ENCODE measurements at places on chromosomes 2 and 18.

GRCh38 chr2:65273344-65273743 is 45.7 kb downstream of the ACTR2 start:
- H3K4me3 ChIP-seq, result no peak overlapping the region
- no peaks in the 10 kb centered on the region for H3K36me3 ChIP-seq
- no peaks in the 10 kb centered on the region for H3K4me1 ChIP-seq
- DNase-seq, result no peak
- H3K27ac ChIP-seq, result no peak overlapping the region
- H3K27me3 ChIP-seq, result no peaks in the 10 kb centered on the region

- H3K4me3 ChIP-seq, result no peak overlapping the region
- H3K27me3 ChIP-seq, result no peaks in the 10 kb centered on the region
- H3K36me3 ChIP-seq, result no peaks in the 10 kb centered on the region
- peaks cover 10% of the 10 kb centered on the region for H3K4me1 ChIP-seq
- no peak for DNase-seq
These were observed 33.2 kb upstream of the FOSL2 start for GRCh38 chr2:28359222-28360057.

DNA sequence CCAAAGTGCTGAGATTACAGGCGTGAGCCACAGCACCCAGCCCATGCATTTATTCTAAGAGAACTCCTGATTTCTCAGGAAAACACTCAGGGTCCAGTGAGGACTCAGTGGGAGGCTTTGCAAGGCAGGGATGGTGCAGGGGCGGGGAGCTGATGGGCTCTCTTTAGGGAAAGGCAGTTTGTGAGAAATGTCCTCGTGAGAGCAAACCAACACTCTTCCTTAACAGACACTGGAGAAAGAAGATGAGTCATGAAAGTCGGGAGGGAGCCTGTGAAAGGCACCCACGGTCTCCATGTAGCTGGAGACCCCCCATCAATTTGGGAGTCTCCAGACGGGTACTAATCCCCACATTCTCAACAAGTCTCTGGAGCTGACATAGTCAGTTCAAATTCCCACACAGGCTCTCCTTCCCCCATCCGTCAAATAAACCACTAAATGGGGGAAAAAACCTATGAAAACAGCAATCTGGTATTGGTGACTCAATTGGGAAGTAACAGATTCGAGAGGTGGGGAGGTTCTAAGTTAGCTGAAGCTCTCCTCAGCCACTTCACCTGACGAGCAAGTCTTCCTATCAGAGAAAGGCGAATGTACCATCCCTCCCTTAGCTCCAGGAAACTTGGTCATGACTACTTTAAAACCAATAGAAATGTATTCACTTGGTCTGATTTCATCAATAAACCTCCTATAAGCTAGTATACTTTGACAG is 11.0 kb upstream of the CREG2 start:
- no peak overlapping the region for H3K27ac ChIP-seq

GRCh38 chr2:54271843-54272627 is 16.0 kb upstream of the TSPYL6 start:
- no peak overlapping the region for H3K4me3 ChIP-seq
- no peaks in the 10 kb centered on the region for H3K4me1 ChIP-seq
- no peak overlapping the region for H3K27ac ChIP-seq
- H3K36me3 ChIP-seq, result no peaks in the 10 kb centered on the region
- no peaks in the 10 kb centered on the region for H3K27me3 ChIP-seq

DNA sequence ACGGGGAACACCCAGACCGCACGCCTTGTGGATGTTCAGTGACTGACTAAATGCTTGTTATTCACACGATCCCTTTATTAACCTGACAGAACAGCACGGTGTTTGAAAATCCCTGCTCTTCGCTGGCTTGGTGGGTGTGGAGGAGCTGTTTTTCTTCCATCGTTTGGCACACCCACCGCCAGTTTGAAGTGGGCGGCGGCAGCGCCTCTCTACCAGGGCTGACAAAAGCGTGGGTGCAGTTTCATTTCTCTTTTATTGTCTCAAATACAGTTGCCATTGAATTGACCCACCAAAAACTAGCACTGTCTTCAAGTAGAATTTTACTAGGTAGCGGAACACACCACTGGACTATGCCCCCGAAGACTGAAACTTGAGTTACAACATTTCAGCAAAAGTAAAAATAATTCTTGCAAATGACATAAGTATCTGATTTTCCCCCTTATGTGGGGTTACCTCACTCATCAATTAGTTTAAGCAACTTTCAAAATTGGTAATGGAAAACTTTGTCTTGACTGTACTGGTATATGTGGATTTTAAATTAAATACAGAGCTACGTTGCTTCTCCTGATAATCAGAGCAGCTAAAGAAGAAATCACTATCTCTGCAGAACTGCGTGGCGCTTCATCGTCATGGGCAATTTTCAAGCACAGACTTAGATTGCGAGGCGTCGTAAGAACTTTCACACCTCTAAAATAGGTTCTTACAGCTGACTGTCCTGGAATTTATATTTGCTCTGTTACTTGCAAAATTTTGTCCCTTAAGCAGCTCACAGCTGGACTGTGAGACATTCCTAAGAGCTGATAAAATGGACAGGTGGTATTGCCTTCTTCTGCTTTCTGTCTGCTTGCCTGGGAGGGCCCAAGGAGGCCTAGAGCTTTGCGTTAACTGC is 60.9 kb downstream of the LDLRAD4 start:
- H3K27ac ChIP-seq, result no peak overlapping the region
- no peaks in the 10 kb centered on the region for H3K36me3 ChIP-seq
- no peak for DNase-seq
- H3K4me1 ChIP-seq, result no peaks in the 10 kb centered on the region

DNA sequence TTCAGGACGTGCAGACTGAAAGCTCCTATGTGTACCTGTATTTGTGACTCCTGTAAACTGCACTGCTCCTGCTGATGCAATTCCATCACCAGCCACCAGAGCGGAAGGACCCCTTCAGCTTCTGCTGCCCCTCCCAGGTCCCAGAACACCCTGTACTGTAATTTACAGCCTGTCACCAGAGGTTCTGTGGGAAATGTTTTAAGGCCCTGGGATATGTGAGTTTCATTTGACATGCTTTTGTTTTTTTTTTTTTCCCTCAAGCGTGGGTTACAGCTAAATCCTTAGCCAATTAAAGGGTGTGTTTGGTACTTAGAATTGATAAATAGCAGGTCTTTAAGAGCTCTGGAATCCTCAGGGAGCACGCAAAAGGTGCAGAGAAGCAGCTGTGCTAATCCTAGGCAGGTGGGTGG is 79.4 kb downstream of the KCTD1 start:
- no peaks in the 10 kb centered on the region for H3K27me3 ChIP-seq
- peak; percentile 62 for DNase-seq
- H3K27ac ChIP-seq, result no peak overlapping the region

GRCh38 chr2:178282075-178282815 is 87.9 kb downstream of the OSBPL6 start:
- no peaks in the 10 kb centered on the region for H3K36me3 ChIP-seq
- H3K4me3 ChIP-seq, result no peak overlapping the region
- no peak overlapping the region for H3K27ac ChIP-seq
- peak; percentile 62 for DNase-seq
- peaks cover 41% of the 10 kb centered on the region for H3K4me1 ChIP-seq
- H3K27me3 ChIP-seq, result no peaks in the 10 kb centered on the region

DNA sequence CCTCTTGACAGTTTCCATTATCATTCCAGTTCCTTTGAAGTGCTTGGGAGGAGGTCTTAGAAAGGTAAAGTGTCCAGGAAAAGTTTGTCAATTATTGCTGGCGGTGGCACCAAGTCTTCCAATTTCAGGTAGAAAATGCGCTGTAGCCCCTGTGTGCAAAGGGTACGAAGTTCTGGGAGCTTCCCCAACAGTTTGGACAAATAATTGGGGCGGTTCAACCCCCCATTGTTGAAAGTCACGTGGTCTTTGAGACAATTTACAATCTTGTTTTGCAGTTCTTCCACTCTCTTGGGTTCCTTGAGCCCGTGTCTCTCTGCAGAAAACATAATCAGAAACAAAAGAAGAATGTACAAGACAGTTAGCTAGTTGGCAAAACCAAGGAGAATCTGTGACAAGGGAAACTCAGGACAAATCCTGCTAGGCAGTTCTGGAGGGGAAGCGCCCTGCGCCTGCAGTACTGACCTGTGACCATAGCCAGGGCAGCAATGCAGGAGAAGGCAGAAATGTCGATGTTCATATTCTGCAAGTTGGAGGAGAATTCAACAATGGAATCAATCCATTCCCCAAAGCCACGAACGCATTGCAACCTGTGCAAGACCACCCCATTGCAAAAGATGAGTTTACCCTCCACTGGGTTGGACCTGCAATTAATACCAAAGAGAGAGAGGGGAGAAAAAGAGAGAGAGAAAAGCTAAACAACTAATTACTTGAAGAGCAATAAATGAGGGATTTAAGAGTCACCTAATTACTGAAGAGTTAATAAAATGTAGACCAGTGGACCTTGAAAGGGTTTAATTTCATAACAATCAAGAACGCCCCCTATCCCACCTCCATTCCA is 6.6 kb downstream of the NR4A2 start:
- H3K4me3 ChIP-seq, result no peak overlapping the region
- no peak overlapping the region for H3K27ac ChIP-seq
- H3K36me3 ChIP-seq, result no peaks in the 10 kb centered on the region
- DNase-seq, result no peak
- H3K4me1 ChIP-seq, result no peaks in the 10 kb centered on the region

GRCh38 chr18:48446582-48447225 is 37.5 kb upstream of the ZBTB7C start:
- no peak overlapping the region for H3K4me3 ChIP-seq
- no peaks in the 10 kb centered on the region for H3K36me3 ChIP-seq
- no peaks in the 10 kb centered on the region for H3K4me1 ChIP-seq
- H3K27ac ChIP-seq, result no peak overlapping the region
- DNase-seq, result peak; percentile 72
- no peaks in the 10 kb centered on the region for H3K27me3 ChIP-seq

- no peaks in the 10 kb centered on the region for H3K36me3 ChIP-seq
- no peak overlapping the region for H3K4me3 ChIP-seq
- no peak overlapping the region for H3K27ac ChIP-seq
- DNase-seq, result peak; percentile 8
These were observed 46.5 kb upstream of the SULT1C3 start for GRCh38 chr2:108193251-108193650.

Data from Caco-2 (cell line).